ENCODE measurements at places on chromosomes 1 and 21. TPM values are rescaled to one million over a fixed set of nuclear protein-coding genes. Genes with fewer than 3 reads are reported as not detected.

GRCh38 chr1:30406996-30407864 is 316.2 kb downstream of the MATN1 start:
- peak; percentile 37 for DNase-seq

DNA sequence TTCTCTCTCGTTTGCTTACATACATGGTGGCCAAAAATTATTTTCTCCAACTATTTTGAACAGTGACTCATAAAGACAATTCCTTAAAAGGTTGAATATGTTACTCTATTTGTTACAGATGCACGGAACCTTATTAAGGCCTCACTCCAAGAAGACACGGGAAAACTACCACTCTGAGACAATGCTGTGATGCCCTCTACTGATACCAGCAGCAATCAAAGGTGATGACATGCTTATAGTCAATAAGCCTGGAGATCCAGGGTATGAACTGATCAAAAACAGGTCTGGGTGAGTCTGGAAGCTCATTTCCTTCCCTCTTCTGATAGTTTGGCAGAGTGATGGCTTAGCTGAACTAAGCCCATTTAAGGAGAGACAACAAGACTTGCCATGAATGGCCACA is 563.0 kb downstream of the LRRIQ3 start:
- no peak for DNase-seq

DNA sequence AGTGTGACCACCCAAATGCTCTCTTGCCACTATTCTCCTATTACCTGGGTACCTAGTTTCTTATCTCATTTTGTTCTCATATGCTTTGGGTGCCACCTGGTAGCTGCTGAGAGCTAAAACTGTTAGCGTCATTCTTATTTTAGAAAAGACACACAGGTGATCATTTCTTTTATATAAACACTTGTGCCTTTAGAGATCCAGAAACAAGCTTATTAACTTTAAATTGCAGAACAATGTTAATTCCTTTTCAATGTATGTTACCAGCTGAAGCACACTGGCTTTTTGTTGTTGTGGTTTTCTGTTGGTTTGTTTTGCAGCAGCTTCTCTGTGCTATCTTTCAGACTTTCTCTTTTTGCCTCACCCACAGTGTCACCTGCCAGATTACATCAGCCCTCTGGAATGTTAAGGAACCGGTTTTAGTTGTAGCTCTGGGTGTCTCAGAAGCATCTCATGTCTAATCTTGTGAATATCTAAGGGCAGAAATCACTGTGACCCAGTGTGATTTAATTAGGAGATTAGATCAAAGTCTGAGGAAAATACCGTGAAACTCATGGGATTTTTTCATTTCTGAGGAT is 43.4 kb upstream of the SLC19A2 start:
- no peak for DNase-seq

- no peak for DNase-seq
Measured at GRCh38 chr1:206779638-206780037, 7.3 kb upstream of the IL10 start.

The OR2T11 gene
- total RNA-seq = not detected

The BRINP3 gene
- 0.40 TPM for total RNA-seq

- DNase-seq = peak; percentile 80
Measured at GRCh38 chr1:208047476-208047934, 136.6 kb upstream of the CD34 start.

DNA sequence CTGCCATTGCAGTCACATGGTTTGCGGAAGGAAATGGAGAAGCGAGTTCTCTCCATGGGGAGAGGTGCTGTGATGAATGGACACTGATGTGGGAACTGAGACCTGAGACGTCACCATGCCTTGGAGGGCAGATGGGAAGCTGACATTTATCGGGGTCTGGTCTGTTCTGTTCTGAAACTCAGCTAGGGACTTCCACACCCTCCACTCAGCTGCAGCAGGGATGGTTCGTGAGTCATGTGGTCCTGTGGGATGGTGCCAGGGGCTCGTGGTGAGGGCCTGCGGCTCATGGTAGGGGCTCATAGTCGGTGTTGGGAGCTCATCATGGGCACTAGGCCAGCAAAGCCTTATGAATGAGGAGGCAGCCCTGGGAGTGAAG is 6.1 kb downstream of the GPR137B start:
- DNase-seq = no peak

The LEMD1 gene
- total RNA-seq = not detected

The CLDN17 gene
- total RNA-seq = not detected

GRCh38 chr1:169670836-169671235 is 40.6 kb downstream of the SELL start:
- no peak for DNase-seq

GRCh38 chr1:41720861-41721410 is 197.8 kb downstream of the HIVEP3 start:
- DNase-seq = no peak

DNA sequence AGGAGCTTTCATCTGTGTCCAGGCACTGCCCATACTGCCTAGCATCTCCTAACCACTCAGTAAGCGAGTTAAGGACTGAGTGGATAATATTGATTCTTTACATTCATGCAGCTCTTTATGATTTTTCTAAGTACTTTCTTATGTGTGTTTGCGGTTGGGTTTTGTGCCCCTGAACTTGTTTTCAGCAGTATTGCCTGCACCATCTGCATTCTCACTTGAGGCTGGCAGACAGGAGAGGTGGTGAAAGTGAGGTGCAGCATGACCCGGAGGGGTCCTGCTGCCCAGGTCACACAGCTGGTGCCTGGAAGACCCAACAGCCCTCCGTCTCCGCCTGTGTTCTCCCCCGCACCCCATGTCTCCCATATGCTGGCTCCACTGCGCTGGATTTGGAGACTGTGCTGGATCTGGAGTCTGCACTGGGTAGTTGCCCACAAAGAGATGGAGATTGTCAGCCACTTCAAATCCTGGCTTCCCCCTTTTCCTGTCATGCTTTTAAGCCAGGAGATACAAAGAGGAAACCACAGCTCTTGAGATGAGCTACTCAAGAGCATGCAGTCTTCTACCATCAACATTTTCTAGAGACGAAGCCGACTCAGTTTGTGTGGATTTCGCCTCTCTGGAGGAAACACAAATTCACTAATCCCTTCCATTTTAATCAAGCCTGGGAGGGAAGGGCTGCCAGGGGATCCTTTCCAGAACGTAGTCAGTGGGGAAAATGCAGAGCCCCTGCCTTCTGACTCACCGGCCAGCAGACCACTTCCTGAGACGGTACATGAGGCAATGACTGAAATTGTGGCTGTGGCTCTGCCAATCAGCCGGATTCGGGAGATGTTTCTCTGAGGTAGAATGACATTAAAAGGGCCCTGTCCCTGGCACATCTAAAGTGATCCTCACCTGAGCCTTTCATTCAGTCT is 71.7 kb upstream of the ANGPTL1 start:
- DNase-seq = no peak

- no peak for DNase-seq
Measured at GRCh38 chr21:42202321-42202720, 16.6 kb upstream of the ABCG1 start.

The CR1L gene
- total RNA-seq = 0.45 TPM

The RYR2 gene
- total RNA-seq = 0.49 TPM

- no peak for DNase-seq
Measured at GRCh38 chr1:183388735-183389134, 29.4 kb downstream of the NMNAT2 start.

DNA sequence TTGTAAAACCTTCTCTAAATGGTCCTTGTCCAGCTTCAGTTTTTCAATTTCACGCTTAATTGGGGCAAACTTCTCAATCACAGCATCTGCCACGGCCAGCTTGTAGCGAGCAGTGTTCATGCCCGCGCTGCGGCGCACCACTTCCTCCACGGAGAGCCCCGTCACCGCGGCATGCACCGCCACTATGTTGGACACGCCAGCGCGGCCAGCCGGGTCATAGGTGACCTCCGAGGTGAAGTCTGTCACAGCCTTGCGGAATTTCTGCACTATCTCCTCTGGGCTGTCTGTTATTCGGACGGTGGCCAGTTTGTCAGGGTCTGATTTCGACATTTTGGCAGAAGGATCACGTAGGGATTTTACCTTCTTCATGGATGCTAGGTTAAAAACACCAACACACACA is 44.8 kb upstream of the TBX15 start:
- no peak for DNase-seq

The AVPR1B gene
- not detected for total RNA-seq

GRCh38 chr1:53708687-53709086 is 30.3 kb downstream of the GLIS1 start:
- DNase-seq = no peak

GRCh38 chr1:50271968-50272578 is 151.2 kb downstream of the DMRTA2 start:
- DNase-seq = no peak

The RHBDL2 gene
- 0.22 TPM for total RNA-seq

GRCh38 chr21:25518491-25518911 is 88.8 kb downstream of the MRPL39 start:
- DNase-seq = no peak

- no peak for DNase-seq
Measured at GRCh38 chr1:32539584-32540571, 651 bp downstream of the ZBTB8A start.

The KLHDC9 gene
- total RNA-seq = 6.6 TPM

- no peak for DNase-seq
Measured at GRCh38 chr1:40393173-40393572, 19.6 kb downstream of the SMAP2 start.

All from sciatic nerve (tissue), 2 donors.